ENCODE measurements at places on chromosomes 13 and 19. TPM values are rescaled to one million over a fixed set of nuclear protein-coding genes. Genes with fewer than 3 reads are reported as not detected.

Gene MARCHF2
- 23.0 TPM for total RNA-seq

Gene MBD3L2
- total RNA-seq: not detected

Gene ZNF175
- total RNA-seq: 14.6 TPM

Gene NTF4
- 1.5 TPM for total RNA-seq

Gene SAE1
- 172 TPM for total RNA-seq

DNA sequence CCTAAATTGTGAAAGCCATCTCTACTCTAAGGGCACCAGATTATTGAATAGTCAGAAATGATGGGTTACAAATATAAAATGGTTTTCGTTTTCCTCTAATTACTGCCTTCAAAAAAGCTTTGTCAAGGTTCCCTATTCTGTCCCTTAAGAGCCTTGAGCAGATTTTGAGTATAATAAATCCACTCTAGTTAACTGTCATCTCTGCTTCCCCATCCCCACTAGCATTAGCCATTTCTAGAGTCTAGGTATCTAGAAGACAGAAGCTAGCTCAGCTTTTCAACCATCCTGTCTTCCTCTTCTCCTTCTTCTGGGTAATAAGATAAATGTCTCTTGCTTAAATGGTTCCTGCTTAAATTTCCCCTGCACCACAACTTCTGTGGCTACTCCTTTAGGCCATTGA is 290.4 kb downstream of the DACH1 start:
- H3K4me3 ChIP-seq: no peak overlapping the region
- H3K36me3 ChIP-seq: peaks cover 4% of the 10 kb centered on the region

DNA sequence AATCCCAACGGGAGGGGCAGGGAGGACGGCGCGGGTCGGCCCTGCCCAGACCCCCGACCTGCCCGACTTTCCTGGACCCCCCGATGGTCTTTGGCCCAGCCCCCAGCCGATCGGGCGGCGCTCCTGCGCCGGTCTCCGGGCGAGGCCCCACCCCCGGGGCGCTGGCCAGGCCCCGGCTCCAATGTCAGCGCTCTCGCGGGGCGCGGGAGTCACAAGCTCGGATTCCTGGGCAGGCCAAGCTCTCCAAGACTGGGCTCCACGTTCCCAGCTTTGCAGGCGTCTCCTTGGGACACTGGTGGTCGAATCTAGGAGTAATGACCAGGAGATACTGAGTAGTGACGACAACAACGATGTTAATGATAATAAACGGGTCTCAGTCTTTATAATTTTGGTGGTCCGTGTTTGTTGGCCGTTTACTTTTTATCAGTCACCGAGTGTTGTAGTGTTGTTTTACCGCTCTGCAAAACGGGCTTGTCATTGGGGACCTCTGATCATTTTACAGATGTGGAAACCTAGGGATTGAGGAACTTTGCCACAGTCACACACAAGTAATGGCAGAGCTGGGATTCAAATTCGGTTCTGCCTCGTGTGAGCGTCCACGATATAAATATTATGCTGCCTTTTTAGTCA is 545 bp downstream of the RAD23A start:
- H3K4me3 ChIP-seq: peak overlapping the region; percentile 81
- peak; percentile 58 for DNase-seq

DNA sequence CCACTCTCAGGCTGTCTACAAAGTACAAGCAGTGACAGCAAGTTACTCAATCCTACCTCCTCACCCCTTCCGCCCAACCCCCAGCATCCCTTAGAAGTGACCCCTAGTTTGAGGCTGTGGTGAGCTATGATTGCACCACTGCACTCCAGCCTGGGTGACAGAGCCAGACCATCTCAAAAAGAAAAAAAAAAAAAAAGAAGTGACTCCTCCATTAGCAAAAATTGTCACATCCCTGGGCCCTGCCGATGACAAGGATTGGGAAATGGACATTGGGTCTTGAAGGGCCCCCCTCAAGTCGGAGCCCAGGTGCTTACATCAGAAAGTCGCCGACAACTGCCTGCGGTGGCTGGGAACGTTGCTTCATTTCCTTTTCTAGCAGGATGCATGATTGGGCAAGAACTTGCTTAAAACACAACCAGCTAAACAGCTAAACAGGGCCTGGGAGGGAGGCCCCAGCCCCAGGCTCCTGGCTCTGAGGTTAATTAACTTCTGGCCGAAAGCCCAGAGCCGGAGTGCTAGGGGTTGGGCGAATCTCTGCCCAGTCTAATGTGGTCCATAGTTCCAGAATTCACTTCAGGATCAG is 15.3 kb downstream of the RAB3D start:
- H3K27me3 ChIP-seq: no peaks in the 10 kb centered on the region
- H3K36me3 ChIP-seq: peaks cover 4% of the 10 kb centered on the region
- H3K4me3 ChIP-seq: no peak overlapping the region
- no peak for DNase-seq
- H3K27ac ChIP-seq: no peak overlapping the region

GRCh38 chr19:54129617-54129996 is 8.0 kb upstream of the CNOT3 start:
- H3K36me3 ChIP-seq: peaks cover 5% of the 10 kb centered on the region
- no peak overlapping the region for H3K27ac ChIP-seq
- no peaks in the 10 kb centered on the region for H3K27me3 ChIP-seq
- no peaks in the 10 kb centered on the region for H3K4me1 ChIP-seq

GRCh38 chr13:24718192-24718965 is 38.2 kb downstream of the ATP12A start:
- DNase-seq: no peak
- H3K4me1 ChIP-seq: peaks cover 12% of the 10 kb centered on the region
- no peak overlapping the region for H3K4me3 ChIP-seq
- no peaks in the 10 kb centered on the region for H3K36me3 ChIP-seq

DNA sequence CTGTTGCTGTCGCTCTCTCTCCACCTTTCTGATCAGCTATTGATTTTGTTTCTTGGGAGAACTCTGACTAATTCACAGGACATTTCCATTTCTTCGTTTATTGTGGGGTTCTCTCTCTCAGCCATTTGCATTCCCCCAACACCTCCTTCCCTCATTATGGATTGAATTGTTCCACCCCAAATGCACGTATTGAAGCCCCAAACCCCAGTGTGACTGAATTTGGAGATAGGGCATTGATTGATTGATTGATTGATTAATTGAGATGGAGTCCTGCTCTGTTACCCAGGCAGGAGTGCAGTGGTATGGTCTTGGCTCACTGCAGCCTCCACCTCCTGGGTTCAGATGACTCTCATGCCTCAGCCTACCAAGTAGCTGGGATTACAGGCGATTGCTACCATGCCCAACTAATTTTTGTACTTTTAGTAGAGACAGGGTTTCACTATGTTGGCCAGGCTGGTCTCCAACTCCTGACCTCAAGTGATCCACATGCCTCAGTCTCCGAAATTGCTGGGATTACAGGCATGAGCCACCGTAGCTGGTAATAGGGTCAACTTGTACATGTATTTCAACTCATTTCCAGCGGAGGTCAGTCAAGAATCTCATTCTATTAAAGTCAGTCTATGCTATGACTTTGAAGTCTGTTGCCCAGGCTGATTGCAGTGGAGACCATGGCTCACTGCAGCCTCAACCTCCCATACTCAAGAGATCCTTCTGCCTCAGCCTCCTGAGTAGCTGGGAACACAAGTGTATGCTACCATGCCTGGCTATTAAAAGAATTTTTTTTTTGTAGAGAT is 13.6 kb downstream of the NFILZ start:
- H3K27ac ChIP-seq: no peak overlapping the region
- DNase-seq: no peak
- no peaks in the 10 kb centered on the region for H3K36me3 ChIP-seq
- no peaks in the 10 kb centered on the region for H3K4me1 ChIP-seq
- H3K27me3 ChIP-seq: peaks cover 14% of the 10 kb centered on the region

GRCh38 chr13:46925486-46925885 is 28.6 kb upstream of the HTR2A start:
- H3K36me3 ChIP-seq: no peaks in the 10 kb centered on the region
- no peak for DNase-seq
- no peaks in the 10 kb centered on the region for H3K27me3 ChIP-seq
- no peaks in the 10 kb centered on the region for H3K4me1 ChIP-seq
